SJSA1 (cell line): ENCODE measurements at places on chromosomes 11 and 22. TPM values are rescaled to one million over a fixed set of nuclear protein-coding genes. Genes with fewer than 3 reads are reported as not detected.

- no peak overlapping the region for H3K27ac ChIP-seq
- no peaks in the 10 kb centered on the region for H3K27me3 ChIP-seq
- DNase-seq, result no peak
- no peaks in the 10 kb centered on the region for H3K4me1 ChIP-seq
- no peaks in the 10 kb centered on the region for H3K36me3 ChIP-seq
Observed at GRCh38 chr11:134453441-134453840, 41.4 kb upstream of the B3GAT1 start.

- H3K27ac ChIP-seq, result no peak overlapping the region
- no peak overlapping the region for H3K4me3 ChIP-seq
- DNase-seq, result no peak
- H3K4me1 ChIP-seq, result no peaks in the 10 kb centered on the region
- H3K36me3 ChIP-seq, result no peaks in the 10 kb centered on the region
Observed at GRCh38 chr11:68641880-68642279, 42.5 kb upstream of the GAL start.

DNA sequence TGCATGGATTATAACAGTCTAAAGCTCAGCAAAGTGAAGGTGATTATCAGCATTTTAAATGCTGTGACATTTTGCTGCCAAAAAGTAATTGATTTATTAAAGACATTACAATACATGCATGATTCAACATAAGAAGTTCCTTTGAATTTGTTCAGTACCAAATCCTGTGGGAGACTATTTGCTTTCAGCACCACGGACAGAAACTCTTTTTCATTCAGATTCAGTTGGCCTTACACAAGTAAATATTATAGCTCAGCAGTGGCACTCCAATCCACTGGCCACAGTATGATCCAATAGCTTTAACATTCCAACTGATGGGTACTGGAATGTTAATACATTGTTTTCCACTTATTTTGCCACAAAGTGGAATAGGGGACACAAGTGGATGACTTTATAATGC is 806.7 kb downstream of the NTM start:
- no peaks in the 10 kb centered on the region for H3K36me3 ChIP-seq
- no peak for DNase-seq
- H3K4me3 ChIP-seq, result no peak overlapping the region

GRCh38 chr22:29382580-29383302 is 5.6 kb downstream of the AP1B1 start:
- no peak for DNase-seq
- no peak overlapping the region for H3K4me3 ChIP-seq
- H3K27ac ChIP-seq, result no peak overlapping the region
- H3K27me3 ChIP-seq, result no peaks in the 10 kb centered on the region
- H3K4me1 ChIP-seq, result peaks cover 14% of the 10 kb centered on the region

- no peak overlapping the region for H3K27ac ChIP-seq
- no peak for DNase-seq
- no peaks in the 10 kb centered on the region for H3K27me3 ChIP-seq
- no peak overlapping the region for H3K4me3 ChIP-seq
Observed at GRCh38 chr22:49365191-49365837, 462.4 kb downstream of the BRD1 start.

- no peak for DNase-seq
- H3K27me3 ChIP-seq, result no peaks in the 10 kb centered on the region
- H3K4me1 ChIP-seq, result peaks cover 16% of the 10 kb centered on the region
- H3K27ac ChIP-seq, result no peak overlapping the region
- H3K36me3 ChIP-seq, result no peaks in the 10 kb centered on the region
Observed at GRCh38 chr22:38468443-38469305, 778 bp downstream of the KDELR3 start.

- DNase-seq, result no peak
- H3K27me3 ChIP-seq, result no peaks in the 10 kb centered on the region
- no peak overlapping the region for H3K4me3 ChIP-seq
- H3K4me1 ChIP-seq, result peaks cover 19% of the 10 kb centered on the region
- H3K27ac ChIP-seq, result no peak overlapping the region
Observed at GRCh38 chr22:50204571-50204970, 3.8 kb downstream of the SELENOO start.

DNA sequence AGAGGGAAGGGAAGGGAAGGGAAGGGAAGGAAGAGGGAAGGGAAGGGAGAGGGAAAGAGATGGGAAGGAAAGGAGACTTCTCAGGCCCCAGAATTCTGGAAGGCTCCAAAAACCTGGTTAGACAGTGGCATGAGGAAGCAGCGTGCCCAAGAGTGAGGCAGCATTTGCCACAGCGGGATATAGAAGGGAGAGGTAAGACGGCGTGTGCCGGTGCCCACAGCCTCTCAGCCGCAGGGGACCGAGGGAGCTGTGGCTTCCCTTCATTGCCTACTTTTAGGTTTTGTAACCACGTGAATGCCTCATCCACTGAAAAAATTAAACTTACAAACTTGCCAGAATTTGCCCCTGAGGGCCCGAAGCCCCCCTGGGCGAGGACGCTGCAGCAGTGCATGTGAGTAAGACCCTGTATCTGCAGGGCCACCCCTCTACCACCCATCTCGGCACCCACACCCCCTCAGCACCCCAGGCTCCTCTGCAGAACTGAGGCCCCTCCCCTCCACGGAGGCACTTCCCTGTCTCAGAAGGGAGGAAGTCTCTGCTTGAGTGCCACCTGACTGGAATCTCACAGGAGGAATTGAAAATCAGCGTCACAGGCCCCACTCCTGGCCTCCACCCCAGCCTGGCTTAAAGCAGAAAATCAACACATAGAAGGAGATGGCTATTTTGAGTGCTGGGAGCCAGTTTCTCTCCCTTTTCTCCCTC is 58.1 kb downstream of the LINC01488 start:
- H3K4me1 ChIP-seq, result 0 out of 2 replicates have a peak, but pooled peaks cover 5% of the 10 kb centered on the region
- no peak for DNase-seq

- H3K36me3 ChIP-seq, result no peaks in the 10 kb centered on the region
- peaks cover 18% of the 10 kb centered on the region for H3K4me1 ChIP-seq
- H3K4me3 ChIP-seq, result peak overlapping the region; percentile 17
- H3K27me3 ChIP-seq, result 0 out of 2 replicates have a peak, but pooled peaks cover 5% of the 10 kb centered on the region
- peak overlapping the region; percentile 20; the same call in 1 of the 2 replicates for H3K27ac ChIP-seq
- no peak for DNase-seq
Observed at GRCh38 chr11:269146-269890, 8.9 kb upstream of the NLRP6 start.

GRCh38 chr11:19766206-19766605 is 53.6 kb downstream of the NAV2 start:
- H3K27me3 ChIP-seq, result no peaks in the 10 kb centered on the region
- DNase-seq, result no peak

DNA sequence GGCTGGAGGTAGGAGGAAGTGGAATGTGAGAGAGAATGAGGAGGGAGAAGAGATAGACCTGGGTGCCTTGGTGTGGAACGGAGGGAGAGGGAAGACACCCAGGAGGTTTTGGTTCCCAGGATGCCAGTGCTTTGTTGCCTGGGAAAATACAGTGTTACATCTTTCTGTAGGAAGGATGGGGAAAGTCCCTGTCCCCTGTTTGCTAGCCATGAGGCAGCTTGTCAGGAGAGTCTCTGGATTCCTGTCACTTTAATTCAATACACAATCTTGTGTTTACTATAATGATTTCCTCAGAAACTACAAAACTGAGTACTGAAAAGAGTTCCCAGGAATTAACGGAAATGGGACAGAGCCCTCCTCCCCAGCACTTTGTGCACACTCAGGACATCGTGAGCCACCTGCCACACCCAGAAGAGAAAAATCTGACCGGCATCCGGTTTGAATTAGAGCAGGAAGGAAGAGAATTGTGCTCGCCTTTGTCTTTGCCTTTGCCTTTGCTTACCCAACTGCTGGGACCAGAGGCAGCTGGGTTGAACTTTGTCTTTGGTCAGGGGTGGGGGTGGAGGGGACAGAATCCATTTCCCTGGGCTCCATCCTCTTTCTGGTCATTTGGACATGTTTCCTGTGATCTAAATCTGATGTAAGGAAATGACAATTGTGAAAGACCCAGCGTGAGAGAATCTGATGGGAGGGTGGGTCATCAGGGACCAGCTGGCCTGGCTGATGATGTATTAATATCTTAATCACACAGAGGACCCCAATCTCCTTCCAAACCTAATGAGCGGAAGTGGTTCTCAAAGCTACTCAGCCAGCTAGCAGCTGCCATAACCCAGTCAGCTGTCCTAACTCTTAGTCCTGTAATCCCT is 1.3 kb upstream of the LIMK2 start:
- peak overlapping the region; percentile 30; the same call in 1 of the 2 replicates for H3K27ac ChIP-seq
- no peak overlapping the region for H3K4me3 ChIP-seq
- peaks cover 14% of the 10 kb centered on the region for H3K36me3 ChIP-seq
- peaks cover 23% of the 10 kb centered on the region for H3K4me1 ChIP-seq
- no peaks in the 10 kb centered on the region for H3K27me3 ChIP-seq
- no peak for DNase-seq

Gene NXPE1
- total RNA-seq, result not detected in 2 replicates

Gene MPPED2
- not detected in 2 replicates for total RNA-seq
